ENCODE measurements at places on chromosomes 5 and 9.

DNA sequence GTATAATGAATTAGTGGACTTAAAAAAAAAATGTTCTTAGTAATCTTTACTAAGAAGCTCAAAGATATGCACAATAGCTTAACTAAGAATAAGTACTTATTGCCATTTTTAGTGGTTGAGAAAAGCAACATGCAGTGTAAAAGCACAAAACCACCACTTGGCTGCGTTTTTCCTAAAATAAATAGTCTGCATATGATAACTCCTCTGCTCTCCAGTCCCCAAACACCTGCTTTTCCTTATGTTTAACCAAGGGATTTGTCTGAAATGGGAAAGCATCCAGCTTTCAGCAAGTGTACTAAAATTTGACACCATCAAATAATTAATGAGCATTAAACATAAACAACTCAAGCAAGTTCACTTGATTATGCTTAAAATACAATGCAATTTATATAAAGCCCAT, 41.4 kb downstream of the PSIP1 start:
- DNase-seq: no peak

DNA sequence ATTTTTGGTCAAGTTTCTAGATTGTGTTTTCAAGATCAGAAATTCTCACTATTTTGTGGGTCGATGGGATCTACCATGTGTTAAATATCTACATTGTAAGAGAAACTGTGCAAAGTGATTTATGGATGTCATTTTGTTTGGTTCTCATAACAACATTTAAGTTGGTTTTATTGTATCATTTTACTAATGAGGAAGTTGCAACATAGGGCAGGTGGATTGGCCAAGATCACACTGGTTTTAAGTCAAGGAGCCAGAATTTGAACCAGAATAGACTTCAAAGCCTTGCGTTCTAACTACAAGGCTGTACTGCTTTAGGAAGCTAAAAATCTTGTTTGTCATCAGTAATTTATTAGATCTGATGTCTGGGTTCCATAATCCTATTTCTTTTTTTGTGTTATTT, 23.4 kb downstream of the SH3TC2 start:
- DNase-seq: no peak

DNA sequence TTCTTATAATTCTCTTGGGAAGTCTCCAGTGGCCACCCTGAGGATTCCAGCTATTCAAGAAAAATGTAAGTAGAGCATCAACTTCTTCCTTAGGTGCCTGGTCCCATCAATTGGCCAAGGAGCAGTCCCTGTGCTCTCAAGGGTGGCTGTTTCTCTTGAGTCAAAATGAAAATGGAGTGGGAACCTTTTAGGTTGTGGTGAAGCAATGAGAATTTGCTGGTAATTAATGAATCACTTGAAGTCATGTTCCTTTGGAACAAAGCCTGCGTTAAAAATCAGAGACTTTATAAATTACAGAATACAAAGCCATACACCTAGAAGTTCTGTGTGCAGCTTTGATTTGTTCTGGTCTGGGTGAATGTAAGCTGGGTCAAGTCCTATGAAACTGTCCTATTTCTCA, 48.9 kb downstream of the IL31RA start:
- no peak for DNase-seq

DNA sequence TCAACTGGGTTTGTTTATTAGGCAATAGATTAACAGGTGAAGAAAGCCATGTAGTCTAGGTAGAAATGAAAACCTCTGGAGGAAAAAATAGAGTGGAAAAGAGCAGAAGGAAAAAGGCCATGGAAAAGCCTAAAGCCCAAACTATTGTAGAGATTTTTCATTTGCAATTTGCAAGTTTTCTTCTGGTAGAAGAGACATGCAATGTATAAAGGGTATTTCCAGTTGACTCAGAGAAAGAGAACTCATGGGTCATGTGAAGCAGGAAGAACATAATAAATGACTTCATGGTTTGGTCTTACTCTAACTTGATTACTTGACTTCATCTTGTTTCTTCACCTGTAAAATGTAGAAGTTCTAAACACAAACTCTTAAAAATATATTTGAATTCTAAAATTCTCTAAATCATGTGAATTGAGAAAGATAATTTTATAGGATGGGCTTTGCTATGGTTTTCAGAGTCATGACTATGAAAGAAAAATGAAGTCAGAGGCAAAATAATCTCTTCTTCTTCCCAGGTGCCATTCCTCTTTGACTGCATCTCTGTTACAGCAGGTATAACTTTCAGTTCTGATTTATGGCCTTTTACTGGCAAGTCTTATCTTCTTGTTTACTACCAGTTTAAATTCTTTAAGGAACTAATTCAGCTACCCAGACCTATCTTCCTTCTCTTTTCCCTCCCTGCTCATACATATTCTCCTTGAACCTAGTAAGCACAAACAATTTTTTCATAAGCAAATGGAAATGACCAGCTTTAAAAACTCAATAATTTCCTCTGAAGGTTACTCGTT, 47.7 kb upstream of the TMC1 start:
- DNase-seq: no peak

GRCh38 chr9:134460896-134461295, 134.6 kb downstream of the RXRA start:
- DNase-seq: no peak

DNA sequence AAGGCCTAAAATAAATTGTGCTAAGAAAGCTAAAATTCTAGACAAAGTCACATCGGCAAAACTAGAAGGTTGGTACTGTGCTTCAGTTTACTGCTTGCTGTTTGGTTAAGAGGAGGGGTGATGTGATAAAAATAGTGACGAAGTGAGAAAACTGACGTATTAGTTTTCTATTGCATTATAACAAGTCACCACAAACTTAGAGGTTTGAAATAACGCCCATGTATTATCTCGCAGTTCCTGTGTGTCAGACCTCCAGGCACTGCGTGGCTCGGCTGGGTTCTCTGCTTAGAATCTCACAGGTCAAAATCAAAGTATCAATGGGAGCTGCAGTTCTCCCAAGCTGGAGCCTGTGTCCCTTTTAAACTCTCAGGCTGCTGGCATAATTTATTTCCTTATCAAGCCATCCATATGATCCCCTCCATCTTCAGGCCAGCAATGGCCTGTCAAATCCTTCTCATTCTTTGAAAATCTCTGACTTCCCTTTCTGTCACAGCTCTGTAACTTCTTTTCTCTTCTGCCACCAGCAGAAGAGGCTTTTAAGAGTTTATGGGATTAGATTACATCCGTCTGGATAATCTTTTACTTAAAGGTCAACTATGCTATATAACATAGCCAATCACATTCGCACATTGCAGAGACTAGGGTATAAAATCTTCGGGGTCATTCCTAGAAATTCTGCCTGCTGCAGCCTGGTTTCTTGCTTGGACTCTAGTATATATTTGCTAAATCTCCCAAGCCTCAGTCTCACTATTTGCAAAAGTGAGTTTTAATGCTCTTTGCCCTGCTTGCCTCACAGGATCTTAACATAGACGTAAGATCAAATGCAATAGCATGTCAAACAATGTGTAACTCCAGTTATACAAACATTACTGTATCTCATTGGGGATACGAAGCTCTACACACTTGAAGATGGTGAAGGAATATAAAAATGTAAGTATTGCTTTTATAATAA, 104.0 kb upstream of the CDKN2B start:
- no peak for DNase-seq

GRCh38 chr5:64165500-64166200, at the start of gene RNF180:
Gene RNF180 (plus strand): TSS chr5:64165843. CDS start chr5:64200808, 34,965 bp downstream.
- no peak for DNase-seq

DNA sequence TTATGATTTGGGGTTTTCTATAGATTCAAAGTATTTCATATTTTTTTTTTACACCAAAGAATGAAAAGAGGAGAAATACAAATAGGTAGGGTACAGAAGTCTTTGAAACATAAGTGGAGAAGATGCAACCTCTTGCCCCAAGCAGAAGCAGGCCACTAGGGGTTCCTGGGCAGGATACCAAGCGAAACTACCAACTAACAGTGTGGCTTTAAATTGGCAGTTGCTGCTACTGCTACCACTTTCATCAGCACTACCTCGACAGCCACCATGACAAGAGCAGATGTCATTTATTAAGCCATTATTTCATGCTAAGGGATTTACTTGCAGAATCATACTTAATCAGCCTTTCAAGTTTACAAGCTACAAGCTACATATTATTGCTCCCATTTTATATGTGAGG, 288.1 kb downstream of the NR3C1 start:
- DNase-seq: no peak

DNA sequence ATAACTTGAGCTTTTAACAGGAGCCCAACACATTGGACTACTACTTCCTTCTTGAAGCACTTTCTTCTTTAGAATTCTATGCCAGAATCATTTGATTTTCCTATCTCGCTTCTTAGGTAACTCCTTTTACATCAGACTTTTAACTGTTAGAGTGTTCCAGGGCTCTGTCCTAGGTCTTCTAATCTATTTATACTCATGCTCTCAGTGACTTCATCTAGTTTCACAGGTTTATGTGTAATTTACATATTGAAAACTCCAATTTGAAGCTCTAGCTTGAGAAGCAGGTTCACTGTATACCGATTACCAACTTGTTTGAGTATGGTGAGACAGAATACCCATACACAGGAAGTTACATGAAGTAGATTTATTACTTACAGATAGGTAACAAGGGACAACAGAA, 11.3 kb downstream of the SHOC1 start:
- no peak for DNase-seq

- no peak for DNase-seq
These were observed 818.6 kb downstream of the CDH18 start for GRCh38 chr5:19169426-19169825.

DNA sequence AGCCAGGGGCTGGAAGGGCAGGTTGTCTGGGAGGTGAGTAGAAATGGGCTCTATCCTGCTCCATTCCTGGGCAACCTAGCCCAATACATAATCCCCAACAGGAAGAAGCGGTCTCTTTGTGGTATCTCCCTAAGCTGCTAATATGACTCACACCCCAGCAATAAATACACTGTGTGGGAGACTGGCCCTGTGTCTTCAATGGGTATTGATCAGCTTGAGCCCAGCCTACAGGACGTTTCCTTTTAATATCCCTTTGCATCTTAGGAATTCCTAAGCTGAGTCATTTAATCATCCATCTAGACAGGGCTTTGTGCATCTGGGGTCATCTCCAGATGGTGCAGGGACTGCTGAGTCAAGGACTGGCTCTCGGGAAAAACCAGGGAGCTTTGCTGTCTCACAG, 207.0 kb upstream of the PANK3 start:
- DNase-seq: no peak

DNA sequence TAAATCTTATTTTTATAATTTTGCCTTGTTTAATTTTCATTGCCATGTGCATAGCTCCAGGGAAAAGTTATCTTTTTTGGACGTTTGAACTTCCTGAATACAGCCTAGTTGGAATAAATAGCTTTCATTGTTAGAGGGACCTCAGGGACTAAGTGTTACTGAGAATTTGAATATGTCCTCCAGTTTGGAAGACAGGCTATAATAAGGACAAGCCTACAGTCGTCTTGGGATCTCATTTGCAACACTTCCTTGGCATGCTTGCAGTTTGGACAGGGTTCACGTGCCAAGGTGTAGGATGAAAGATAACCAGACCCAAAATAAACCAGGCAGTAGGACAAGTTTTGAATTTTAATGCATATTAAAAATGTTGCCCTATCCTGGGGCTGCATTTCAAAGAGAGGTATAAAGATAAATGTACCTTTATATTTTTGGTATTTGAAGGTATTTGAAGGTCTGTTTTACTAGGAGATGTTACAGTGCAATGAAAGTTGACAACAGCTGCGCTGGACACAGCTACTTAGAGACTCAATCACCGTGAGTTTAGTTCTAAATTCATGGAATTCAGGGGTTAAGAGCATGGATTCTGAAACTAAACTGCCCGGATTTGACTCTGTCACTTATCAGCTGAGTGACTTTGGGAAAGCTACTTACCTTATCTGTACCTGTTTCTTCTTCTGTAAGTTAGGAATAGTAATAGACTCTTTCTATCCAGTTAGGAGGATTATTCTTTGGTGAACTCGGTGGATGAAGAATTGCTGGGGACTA, 134.1 kb downstream of the ACTBL2 start:
- no peak for DNase-seq

DNA sequence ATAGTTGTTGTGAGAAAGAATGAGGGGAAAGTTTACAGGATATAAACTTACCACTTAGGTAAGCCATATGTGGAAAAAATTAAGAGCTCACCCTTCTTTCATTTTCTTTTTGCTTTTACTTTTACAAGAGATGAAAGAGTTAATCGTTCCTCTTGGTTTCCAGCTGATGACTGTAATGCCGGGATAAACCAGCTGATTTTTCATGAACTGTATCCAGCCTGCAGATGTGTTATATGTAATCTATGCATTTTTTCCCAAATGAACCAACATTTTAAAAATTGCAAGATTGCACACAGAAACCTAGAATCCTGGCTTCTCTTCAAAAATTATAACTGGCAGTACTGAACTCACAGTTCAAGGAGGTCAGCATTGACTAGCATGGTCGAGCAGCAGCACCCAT, 185.9 kb downstream of the GRIA1 start:
- no peak for DNase-seq

- DNase-seq: no peak
These were observed 236.7 kb downstream of the PIK3R1 start for GRCh38 chr5:68452286-68452685.

All from CD4-positive, alpha-beta T cell treated with Interleukin-12 subunit alpha and Interleukin-12 subunit beta, for 1 hour (primary cell).